Head of caudate nucleus (tissue), 42 donors: ENCODE measurements at places on chromosomes 7 and 10.

GRCh38 chr10:32197423-32197822 lies 141.2 kb upstream of the KIF5B start:
- DNase-seq = no peak

- no peak for DNase-seq
Observed at GRCh38 chr10:8054494-8055407, at the start of gene GATA3. TSS of gene GATA3 (plus strand) at chr10:8054688. CDS start at chr10:8055656, 968 bp downstream.

DNA sequence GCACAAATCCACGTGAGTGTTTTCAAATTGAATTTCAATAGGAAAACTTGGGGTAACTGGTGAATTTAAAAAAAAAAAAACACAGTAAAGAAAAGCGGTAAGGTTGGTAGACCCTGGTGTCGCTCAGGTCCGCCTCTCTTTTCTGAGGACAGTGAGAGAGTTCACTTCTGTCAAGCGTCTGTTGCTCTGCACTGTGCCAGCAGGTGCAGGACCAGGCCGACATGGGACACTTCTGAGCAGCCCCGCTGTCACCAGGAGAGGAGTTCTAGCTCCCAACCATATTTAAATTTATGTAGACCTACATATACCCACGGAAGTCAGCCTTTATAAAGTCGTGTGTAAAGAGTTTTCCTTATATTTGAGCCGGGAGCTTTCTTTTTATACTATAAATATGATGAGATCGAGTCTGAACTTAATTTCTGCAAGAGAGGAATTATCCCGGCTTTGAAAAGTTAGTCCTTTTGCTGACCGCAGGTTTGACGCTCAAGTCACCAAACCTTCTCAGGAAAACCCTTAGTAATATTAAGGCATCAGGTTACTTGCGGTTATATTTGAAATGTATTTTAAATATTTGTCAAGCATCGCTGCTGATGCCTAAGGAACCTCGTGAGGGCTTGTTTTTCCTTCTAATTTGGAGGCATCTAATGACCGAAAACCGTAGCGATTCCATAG lies 531 bp downstream of the IKZF1 start:
- no peak for DNase-seq

- no peak for DNase-seq
Observed at GRCh38 chr10:110436554-110437350, 61.0 kb upstream of the DUSP5 start.

- DNase-seq = no peak
Observed at GRCh38 chr10:69630651-69631400, 779 bp downstream of the FAM241B start.
